Left kidney (tissue), 8 donors: ENCODE measurements at places on chromosomes 1 and 21. TPM values are rescaled to one million over a fixed set of nuclear protein-coding genes. Genes with fewer than 3 reads are reported as not detected.

The IGSF3 gene
- polyA plus RNA-seq, result 29.5 TPM

DNA sequence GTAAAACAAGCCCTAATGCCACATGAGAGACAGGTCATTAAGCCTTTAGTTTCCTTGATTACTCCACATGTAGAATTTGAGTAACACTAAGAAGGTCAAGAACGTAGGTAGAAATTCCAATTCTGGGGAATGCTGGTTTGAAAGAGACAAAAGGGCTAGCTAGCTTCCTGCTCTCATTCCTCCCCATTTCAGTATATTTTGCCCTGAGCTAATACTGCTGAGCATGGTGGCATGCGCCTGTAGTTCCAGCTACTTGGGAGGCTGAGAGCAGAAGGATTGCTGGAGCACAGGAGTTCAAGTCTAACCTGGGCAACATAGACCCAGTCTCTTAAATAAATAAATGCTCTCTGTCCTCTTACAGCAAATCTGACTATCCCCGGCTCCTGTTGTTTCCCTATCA is 12.8 kb downstream of the PRDX6 start:
- DNase-seq, result no peak

DNA sequence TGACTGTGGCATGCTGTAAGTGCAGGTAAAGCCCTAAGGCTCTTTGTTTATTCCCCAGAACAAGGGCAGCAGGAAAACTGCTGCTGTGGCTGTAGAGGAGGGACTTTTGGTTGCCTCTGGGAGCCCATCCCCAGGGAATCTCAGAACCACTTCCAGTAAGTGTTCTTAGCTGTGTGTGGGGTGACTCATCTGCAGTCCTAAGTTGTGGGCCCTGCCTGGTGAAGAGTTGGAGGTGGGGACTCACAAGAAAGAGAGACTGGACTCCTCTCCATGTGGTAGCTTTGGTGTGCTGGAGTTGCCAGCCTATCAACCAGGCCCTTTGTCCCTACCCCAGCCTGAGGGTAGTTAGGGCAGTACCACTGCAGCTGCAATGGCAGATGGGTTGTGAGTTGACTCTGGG is 24.0 kb upstream of the DENND1B start:
- DNase-seq, result no peak

DNA sequence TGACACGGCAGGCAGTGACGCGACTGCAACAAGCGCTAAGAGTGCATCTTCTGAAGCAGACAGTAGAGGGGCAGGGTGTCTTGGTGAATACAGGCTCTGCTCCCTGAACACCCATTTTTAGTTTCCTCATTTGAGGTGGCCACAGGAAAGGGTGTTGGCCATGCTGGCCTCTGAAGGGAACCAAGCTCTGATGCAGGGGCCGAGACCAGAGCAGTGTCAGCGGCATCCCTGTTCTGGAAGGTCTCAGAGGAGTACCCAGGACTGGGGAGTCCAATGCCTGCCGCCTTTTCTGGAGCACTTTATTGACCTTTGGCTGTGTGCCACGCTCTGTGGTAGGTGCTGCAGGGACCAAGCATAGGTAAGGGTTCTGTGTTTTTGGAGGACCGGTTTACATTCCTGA is 100.4 kb downstream of the KCNJ6 start:
- DNase-seq, result no peak

- DNase-seq, result no peak
These were observed 27.8 kb downstream of the FNBP1L start for GRCh38 chr1:93475681-93476080.

DNA sequence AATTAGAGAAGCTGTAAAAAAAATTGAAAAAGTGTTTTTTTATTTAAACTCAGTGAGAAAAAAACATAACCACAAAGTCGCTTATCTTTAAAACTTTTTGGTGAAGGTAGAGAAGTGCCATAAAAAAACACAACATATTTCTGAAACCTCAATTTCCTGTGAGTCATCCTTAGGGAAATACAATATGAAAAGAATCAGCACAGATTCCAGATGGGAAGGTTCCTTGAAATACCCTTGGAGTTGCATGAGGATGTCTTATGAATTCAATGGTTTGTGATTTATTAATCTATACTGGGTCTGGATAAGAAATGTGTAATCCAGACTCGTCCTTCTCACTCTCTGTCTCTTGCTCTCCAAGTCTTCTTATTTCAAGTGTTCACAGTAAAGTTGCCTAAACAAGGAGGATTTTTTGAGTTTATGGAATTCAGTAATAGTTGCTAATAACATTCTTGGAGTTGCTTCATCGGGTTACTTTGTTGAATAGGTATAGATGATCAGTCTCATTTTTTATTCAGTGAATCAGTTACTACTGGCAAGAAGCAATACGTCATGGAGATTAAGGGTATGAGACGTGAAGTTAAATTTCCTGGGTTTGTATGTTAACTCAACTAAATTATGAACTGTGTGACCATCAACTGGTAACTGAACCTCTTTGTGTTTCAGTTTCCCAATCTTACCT is 191.4 kb downstream of the KCNK2 start:
- DNase-seq, result no peak
